ENCODE measurements at places on chromosomes 3 and 15. TPM values are rescaled to one million over a fixed set of nuclear protein-coding genes. Genes with fewer than 3 reads are reported as not detected.

DNA sequence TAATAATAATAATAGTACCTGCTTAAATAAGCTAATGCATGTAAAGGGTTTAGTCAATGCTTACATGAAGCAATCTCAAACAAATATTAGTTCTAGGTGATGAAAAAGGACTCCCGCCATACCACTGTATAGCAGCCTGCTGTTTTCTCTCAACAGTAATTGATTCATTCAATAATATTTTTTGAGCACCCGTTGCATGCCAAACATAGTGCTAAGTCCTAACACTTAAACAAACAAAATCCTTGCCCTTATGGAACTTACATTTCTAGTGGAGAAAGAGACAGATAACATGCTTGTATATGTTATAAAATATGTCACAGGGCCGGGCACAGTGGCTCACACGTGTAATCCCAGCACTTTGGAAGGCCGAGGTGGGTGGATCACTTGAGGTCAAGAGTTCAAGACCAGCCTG lies 61.2 kb upstream of the FLNB start:
- no peak for DNase-seq

GRCh38 chr3:8317661-8318649 lies 183.7 kb upstream of the LMCD1 start:
- DNase-seq, result no peak

DNA sequence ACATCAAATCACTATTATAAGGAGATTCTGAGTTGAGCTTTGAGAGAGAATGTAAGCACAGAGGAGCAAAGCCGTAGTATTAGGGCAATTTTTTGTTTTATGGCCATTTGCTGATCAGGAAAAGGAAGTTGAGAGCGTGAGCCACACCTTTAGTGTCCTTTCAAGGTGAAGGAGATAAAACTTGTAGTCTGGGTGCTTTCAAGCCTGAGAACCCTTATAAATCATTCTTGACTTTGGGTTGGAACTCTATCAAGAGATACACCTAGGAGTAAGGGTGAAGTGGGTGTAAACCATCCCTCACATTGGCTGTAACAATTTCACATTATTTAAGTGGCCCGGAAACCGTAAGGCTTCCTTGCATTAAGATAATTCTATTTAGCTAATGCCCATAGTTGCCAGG lies 122.2 kb downstream of the ATG7 start:
- DNase-seq, result no peak

Gene GABRR3
- not detected for total RNA-seq

Gene TMEM207
- total RNA-seq, result not detected

Gene GPR149
- not detected for total RNA-seq

Data from sciatic nerve (tissue), 2 donors.